Fibroblast of lung (primary cell): ENCODE measurements at places on chromosomes 5 and 9. TPM values are rescaled to one million over a fixed set of nuclear protein-coding genes. Genes with fewer than 3 reads are reported as not detected.

The C5orf63 gene
- 3.6 and 4.0 TPM in 2 replicates for total RNA-seq

The SYK gene
- not detected in 2 replicates for total RNA-seq

The MLANA gene
- total RNA-seq = not detected in 2 replicates

The SPATA31C2 gene
- total RNA-seq = not detected in 2 replicates

The PFN3 gene
- not detected in 2 replicates for total RNA-seq

The ATP6V0E1 gene
- 293 and 377 TPM in 2 replicates for total RNA-seq

The CENPH gene
- 4.1 and 10.9 TPM in 2 replicates for total RNA-seq

The GPR151 gene
- not detected in 2 replicates for total RNA-seq

The SLC25A2 gene
- total RNA-seq = 0.66 TPM in 1 of 2 replicates, not detected in the other

The TLN1 gene
- 214 and 405 TPM in 2 replicates for total RNA-seq

The IL5 gene
- not detected in 2 replicates for total RNA-seq

The GFPT2 gene
- total RNA-seq = 19.3 and 26.7 TPM in 2 replicates

The IFNA10 gene
- not detected in 2 replicates for total RNA-seq

The SGCD gene
- total RNA-seq = 21.1 and 67.5 TPM in 2 replicates

The MYMK gene
- total RNA-seq = not detected in 2 replicates

The LCP2 gene
- under 0.01 TPM in 1 of 2 replicates, not detected in the other for total RNA-seq

The KCNIP1 gene
- total RNA-seq = not detected in 2 replicates

The CATSPER3 gene
- total RNA-seq = under 0.01 and 0.17 TPM in 2 replicates

The KCNN2 gene
- 0.50 TPM in 1 of 2 replicates, not detected in the other for total RNA-seq

The RAI14 gene
- 82.7 and 125 TPM in 2 replicates for total RNA-seq

The CDH9 gene
- not detected in 2 replicates for total RNA-seq

The STRBP gene
- total RNA-seq = 4.9 and 5.9 TPM in 2 replicates

The GZMA gene
- total RNA-seq = not detected in 2 replicates

The AQP7 gene
- total RNA-seq = 0.26 and 0.83 TPM in 2 replicates

The PCDHB14 gene
- total RNA-seq = 0.77 and 1.7 TPM in 2 replicates

The HTR4 gene
- not detected in 2 replicates for total RNA-seq

The PLPP1 gene
- 51.4 and 73.5 TPM in 2 replicates for total RNA-seq

The CCNI2 gene
- under 0.01 TPM in 1 of 2 replicates, not detected in the other for total RNA-seq

The NSMF gene
- 10.8 and 13.4 TPM in 2 replicates for total RNA-seq

The PCDHGA5 gene
- total RNA-seq = 1.5 and 2.6 TPM in 2 replicates

The GLRA1 gene
- not detected in 2 replicates for total RNA-seq

The FOXI1 gene
- not detected in 2 replicates for total RNA-seq

The ORM2 gene
- total RNA-seq = not detected in 2 replicates

The NFIB gene
- total RNA-seq = 36.3 and 56.0 TPM in 2 replicates

The DNM1 gene
- 11.8 and 30.4 TPM in 2 replicates for total RNA-seq

The LRRC26 gene
- not detected in 2 replicates for total RNA-seq

The SLC46A2 gene
- total RNA-seq = not detected in 2 replicates

The BTNL9 gene
- total RNA-seq = not detected in 2 replicates

The PCDHGB3 gene
- 3.1 and 5.8 TPM in 2 replicates for total RNA-seq

The IFNK gene
- total RNA-seq = not detected in 2 replicates

The ARHGEF28 gene
- 10.3 and 34.3 TPM in 2 replicates for total RNA-seq

The KIF24 gene
- total RNA-seq = 0.51 and 1.2 TPM in 2 replicates

The PCDHA8 gene
- total RNA-seq = under 0.01 and 0.33 TPM in 2 replicates

The PDE6A gene
- total RNA-seq = under 0.01 TPM in 2 replicates

The SPATA31A6 gene
- not detected in 2 replicates for total RNA-seq

The LYSMD3 gene
- 14.9 and 17.0 TPM in 2 replicates for total RNA-seq

The PGM5 gene
- total RNA-seq = 37.5 and 113 TPM in 2 replicates

The ABO gene
- total RNA-seq = not detected in 2 replicates

The MYOZ3 gene
- 0.33 and 0.77 TPM in 2 replicates for total RNA-seq

The NTRK2 gene
- 0.26 and 0.66 TPM in 2 replicates for total RNA-seq

The ZNF189 gene
- 19.3 and 21.8 TPM in 2 replicates for total RNA-seq

The WNT8A gene
- not detected in 2 replicates for total RNA-seq

The PCDHGB7 gene
- 13.0 and 13.6 TPM in 2 replicates for total RNA-seq

The RNF224 gene
- total RNA-seq = under 0.01 TPM in 1 of 2 replicates, not detected in the other

The ANXA2R gene
- total RNA-seq = 1.8 and 3.1 TPM in 2 replicates
